ENCODE measurements at places on chromosomes 4 and X.

- peak; percentile 1 for DNase-seq
Measured at GRCh38 chrX:135416546-135416945, 5.2 kb upstream of the SMIM10L2A start.

DNA sequence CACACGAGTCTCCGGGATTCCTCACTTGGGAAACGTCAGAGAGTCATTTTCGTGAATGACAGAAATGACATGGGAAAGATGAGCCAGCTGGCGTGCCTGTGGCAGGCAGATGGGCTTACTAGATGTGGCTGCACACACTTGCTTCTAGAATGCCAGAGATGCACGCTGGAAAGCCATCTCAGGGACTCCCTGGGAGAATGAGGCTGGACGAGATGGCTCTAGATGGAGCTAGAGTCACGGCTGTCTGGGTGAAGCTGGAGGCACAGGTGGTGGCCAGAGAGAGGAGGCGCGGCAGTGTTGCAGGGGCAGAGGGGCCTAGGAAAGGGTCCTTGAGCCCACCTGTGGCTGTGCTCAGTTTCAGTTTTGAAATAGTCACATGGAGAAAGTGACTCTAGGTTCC, 26.0 kb downstream of the TKTL1 start:
- DNase-seq, result no peak

GRCh38 chr4:179372746-179373145, 1930.5 kb upstream of the AGA start:
- no peak for DNase-seq

GRCh38 chr4:41232856-41233255, 18.5 kb upstream of the APBB2 start:
- DNase-seq, result no peak

GRCh38 chrX:133852837-133853356, 132.5 kb downstream of the GPC3 start:
- no peak for DNase-seq

GRCh38 chrX:9657590-9658256, 107.9 kb downstream of the GPR143 start:
- DNase-seq, result no peak

DNA sequence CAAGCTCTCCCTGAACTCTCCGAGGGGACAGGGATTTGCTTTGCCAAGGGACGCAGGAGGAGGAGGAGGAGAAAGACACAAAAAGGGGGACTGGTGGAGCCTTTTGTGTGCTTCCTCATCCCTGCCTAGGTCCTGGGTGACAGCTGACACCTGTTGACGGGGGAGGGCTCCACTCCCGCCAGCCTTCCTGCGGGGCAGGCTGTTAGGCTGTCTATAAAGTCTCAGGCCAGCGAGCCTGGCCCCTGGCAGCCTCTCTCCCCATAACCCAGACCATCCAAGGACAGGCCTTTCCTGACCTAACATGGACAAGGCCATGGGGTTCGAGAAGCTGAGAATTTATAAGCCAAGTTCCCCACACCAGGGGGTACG, 832 bp upstream of the EVC2 start:
- no peak for DNase-seq

- no peak for DNase-seq
Measured at GRCh38 chr4:2457481-2458295, 11.2 kb upstream of the RNF4 start.

DNA sequence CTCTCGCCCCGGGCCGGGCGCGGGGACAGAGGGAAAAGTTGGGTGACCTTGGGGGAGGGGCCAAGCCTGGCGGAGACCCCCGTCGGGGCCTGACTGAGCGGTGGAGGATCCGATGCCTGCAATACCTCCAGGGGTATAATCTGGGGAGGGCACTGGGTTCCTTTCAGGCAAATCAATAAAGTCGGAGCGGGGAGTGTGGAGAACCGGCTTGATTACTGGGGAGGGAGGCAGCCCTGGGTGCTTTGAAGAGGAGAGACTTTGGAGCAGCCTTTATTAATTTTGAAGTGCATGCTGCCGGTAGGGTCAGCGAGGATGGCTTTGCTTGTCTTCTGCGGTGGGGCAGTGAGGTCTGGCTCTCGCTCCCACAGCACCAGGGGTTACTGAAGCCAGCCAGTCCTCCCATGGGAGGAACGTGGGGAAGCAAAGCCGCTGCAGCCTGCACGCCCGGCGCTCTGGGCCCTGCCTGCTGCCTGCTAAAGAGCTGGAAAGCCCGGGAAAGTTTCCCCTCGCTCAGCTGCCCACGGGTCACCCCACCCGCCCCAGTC, 403 bp upstream of the LGI2 start:
- no peak for DNase-seq

- no peak for DNase-seq
Measured at GRCh38 chr4:135368831-135369230, 1167.2 kb upstream of the PABPC4L start.

- no peak for DNase-seq
Measured at GRCh38 chrX:141164406-141164805, 12.5 kb downstream of the LDOC1 start.

DNA sequence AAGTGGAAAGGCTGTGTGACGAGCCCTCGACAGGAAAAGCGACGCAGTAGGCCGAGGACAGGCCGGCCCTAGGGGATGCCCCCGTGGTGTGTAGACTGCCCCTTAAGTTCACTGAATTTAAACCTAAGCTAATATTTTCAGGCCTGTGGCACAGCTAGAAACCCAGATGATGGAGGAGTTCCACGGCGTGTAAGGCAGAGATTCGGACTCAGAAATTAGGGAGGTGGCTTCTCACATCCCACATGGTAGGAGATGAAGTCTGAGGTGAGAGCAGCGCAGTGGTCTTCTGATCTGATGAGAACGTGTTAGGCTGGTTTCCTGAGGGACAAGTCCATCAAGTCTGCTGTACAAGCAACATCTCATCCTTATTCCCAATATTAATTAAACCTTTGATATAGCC, 7.8 kb downstream of the LRP2BP start:
- no peak for DNase-seq
